ENCODE measurements at places on chromosomes 6 and 20.
A peak's percentile ranks its signal among the peaks of the same experiment; 100 is the strongest.

- no peak for DNase-seq
Observed at GRCh38 chr20:41408986-41409385, 42.4 kb upstream of the EMILIN3 start.

DNA sequence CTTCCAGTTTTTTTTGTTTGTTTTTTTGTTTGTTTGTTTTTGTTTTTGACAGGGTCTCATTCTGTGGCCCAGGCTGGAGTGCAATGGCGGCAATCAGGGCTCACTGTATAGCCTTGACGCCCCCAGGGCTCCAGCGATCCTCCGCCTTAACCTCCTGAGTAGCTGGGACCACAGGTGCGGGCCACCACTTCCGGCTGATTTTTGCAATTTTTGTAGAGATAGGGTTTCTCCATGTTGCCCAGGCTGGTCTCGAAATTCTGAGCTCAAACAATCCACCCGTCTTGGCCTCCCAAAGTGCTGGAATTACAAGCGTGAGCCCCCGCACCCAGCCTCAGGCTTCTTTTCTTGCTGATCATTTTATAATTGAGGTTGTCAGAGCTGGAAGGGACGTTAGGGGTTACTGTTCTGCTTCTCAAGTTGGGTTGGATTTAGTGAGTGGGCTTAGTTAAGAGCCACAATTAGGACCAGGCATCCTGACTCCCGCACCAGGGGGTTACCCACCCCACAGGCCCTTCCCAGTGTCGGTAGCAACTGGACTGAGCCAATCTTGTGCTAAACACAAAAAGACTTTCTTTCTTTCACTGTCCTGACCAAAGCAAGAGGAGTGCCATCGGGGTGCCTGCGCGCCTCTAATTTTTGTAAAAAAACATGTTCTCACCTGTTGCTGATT, 13.1 kb upstream of the ZSCAN9 start:
- DNase-seq: no peak

DNA sequence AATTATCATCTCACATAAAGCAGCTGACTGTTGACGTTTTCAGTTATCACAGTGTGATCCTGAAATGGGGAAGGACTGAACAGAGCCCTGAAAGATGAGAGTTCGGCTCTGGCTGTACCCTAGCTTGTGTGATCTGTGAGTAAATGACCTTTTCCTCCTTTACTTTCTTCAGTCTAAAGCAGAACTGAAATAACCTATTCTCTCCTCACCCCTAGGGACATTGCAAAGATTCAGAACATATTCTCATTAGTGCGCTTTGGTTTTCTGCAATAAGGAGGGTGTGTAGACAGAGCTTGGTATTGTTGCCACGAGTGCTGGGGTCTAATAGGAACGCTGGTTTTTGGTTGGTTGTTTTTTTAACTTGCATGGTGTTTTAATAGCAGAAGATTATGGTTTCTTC, 16.7 kb downstream of the FARS2 start:
- no peak for DNase-seq

DNA sequence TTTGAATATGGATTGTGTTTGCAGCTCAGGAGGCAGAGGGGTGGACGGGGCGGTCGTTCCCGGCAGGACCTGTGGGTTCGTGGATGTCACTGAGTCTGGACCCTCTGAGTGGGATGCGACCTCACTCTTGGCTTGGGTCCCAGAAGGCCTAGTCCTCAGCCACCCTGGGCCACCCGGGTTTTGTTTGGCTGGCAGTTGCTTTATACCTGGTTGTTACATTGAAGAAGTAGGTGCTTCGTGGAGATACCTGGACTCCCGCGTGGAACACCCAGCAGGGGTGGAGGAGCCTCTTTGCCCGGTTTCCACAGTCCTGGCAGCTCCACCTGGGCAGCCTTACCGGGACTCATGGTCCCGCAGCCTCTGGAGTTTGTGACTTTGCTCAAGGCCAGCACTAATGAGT, 405.1 kb downstream of the TAF4 start:
- DNase-seq: no peak

- DNase-seq: no peak
Observed at GRCh38 chr6:38789256-38789655, 74.1 kb downstream of the DNAH8 start.

- DNase-seq: no peak
Observed at GRCh38 chr6:49155316-49155715, 307.7 kb downstream of the MMUT start.

- DNase-seq: no peak
Observed at GRCh38 chr20:63196768-63197470, 19.0 kb downstream of the YTHDF1 start.

DNA sequence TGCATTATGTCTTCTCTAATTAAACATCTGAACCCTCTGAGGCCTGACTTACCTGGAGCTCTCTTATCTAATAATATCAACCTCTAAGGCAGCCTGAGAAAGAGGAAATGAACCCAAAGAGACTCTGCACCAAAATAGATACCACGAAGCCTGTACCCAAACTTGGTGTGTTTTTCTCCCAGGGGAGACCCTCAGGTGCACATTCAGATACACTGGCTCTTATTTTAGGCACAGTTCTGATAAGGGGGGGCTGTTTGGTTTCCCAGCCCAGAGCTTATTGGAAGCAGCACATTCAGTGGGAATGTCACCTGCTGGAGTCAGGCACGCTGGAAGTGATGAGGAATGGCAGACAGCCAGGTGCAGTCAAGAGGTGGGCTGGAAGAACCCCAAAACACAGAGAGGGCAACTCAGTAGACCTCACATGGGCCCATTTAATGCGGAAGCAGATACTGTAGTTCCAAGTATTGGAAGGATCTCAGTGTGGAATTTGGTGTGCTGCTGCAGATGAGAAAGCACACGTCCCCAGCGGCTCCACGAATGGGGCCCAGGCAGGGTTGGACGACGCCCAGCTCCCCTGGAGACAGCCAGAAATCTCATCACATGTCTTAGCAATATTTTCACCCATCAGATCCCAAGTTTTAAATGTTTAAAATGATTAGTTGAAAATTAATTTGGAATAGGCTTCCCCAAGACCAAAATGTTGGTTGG, 9.7 kb upstream of the CCR6 start:
- DNase-seq: no peak

- no peak for DNase-seq
Observed at GRCh38 chr6:3471711-3472110, 14.9 kb upstream of the SLC22A23 start.

DNA sequence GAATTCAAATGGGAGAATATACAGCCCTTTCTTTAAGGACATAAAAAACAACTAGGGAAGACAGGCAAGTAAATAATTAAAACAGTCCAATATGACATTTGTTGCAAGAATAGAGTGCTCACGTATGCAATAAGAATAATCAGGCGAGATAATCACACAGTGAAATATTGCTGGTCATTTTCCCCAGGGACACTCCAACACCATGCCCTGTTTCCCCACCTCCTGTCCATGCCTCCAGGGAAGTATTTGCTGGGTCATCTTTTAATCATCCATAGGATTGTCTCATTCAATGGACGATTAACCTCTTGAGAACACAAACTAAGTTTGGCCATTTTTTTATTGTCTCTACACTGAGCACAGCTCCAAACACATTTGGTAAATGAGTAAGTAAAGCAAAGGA, 472.9 kb downstream of the C6orf118 start:
- DNase-seq: no peak

DNA sequence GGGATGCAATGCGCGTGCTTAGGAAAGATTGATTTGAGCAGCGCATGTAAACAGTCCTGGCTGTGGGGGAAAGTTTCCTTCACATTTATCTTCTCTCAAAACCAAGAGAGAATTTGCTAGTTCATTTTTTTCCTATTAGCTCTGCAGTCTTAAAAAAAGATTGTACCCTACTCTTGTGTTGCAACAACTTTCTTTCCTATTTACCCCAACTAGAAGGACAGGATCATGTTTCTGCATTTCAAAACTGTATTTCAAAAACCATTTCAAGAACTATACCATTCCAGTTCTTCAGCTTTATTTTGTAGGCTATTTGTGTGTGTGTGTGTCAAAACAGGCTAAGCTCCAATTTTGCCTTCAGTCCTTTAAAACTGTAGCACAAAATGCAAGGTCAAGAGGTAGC, 473.1 kb downstream of the KIF16B start:
- DNase-seq: no peak

DNA sequence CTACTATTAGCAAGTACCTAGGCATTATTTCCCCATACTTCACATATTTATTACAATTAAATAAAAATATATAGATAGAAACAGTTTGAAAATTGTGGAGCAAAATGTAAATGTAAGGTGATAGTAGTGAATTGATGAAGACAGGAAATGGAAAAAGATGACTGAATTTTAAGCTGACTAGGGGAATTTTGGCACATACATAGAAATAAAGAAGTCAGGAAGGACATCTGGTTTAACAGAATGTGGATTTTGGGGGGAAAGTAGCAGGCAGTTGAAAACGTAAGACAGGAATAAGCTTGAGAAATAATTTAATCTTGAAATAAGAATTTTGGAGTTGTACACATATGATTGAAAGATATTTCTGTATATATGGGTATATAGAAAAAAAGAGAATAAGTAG, 701.7 kb upstream of the CITED2 start:
- no peak for DNase-seq

- no peak for DNase-seq
Observed at GRCh38 chr6:138572885-138573284, 73.6 kb upstream of the NHSL1 start.

DNA sequence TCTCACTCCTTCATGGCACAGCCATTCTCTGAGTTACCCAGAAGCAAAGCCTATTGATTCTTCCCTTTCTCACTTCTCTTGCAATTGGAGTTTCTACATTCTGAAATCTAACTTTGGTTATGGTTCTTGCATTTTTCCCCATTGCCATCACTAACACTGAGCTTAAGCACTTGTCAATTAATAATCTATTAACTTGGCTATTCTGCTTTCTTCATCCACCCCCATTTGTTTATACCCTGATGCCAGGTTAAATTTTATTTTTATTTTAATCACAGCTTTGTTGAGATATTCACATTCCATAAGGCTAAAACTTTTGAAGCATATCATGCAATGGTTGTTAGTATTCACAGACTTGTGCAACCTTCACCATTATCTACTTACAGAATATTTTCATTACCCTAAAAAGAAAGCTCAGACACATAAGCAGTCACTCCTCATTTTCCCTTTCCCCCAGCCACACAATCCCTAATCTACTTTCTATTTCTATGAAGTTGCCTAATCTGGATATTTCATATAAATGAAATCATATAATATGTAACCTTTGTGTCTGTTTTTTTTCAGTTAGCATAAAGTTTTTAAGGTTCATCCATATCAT, 222.3 kb downstream of the UBE3D start:
- DNase-seq: no peak

- no peak for DNase-seq
Observed at GRCh38 chr20:24791953-24792352, 157.1 kb upstream of the CST7 start.

DNA sequence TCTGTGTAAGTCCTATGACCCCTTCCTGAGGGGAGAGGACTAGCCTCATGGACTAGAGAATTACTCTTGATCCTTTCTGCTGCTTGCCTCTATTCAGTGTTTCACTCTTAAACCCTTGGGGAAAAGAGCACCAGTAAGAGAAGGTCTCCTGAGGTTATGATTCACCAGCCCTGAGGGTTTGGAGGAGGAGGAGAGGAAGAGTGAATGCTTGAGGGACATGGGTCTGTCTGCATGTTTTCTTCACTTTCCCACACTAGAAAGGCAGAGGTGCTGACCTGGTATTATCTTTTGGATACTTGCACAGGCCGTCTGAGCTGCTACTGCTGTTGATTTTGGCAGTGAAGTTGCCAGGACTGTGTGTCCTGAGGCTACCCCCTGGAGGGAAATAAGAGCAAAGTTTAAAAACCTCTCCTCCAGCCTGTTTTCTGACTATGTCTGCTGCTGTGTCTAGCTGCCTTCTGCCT, 78.3 kb downstream of the CD109 start:
- DNase-seq: no peak

GRCh38 chr20:62971950-62972844, 19.7 kb downstream of the SLC17A9 start:
- DNase-seq: peak; percentile 81

- no peak for DNase-seq
Observed at GRCh38 chr20:37102571-37102970, 6.8 kb upstream of the RBL1 start.

DNA sequence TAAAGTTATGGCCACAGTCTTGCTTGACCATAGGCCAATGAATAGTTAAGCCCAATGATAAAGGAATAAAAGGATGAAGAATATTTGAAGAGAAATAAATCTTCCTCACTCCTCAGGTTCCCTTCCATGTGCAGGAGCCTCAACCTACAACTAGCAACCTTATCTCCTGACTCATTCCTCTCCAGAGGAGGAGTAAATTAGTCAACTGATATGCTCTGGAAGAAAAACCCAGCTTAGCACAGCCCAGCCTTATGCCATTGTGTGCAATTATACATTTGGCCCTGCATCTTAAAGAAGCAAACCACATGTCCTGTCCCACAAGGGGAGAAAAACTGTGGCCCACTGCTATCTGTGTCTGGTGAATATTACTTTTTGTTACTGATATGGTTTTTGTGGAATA, 82.1 kb downstream of the PHIP start:
- DNase-seq: no peak

DNA sequence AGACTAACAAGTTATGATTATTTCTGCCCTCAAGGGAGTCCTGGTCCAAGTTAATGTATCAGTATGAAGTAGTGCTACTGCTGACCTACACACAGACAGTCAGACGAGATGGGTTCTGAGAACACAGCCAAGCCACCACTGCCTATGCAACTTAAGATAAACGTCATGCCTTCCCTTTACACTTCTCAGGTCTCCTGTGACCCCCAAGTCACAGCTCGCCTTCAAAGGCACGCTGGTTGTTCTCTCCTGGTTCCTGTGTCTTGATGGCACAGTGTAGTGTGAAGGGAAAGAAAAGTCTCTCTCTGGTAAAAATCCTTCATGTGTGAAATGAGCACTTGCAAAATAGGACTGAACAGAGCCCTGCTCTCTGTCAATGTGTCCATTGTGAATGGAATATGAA, 377.8 kb downstream of the ADGRB3 start:
- DNase-seq: no peak

DNA sequence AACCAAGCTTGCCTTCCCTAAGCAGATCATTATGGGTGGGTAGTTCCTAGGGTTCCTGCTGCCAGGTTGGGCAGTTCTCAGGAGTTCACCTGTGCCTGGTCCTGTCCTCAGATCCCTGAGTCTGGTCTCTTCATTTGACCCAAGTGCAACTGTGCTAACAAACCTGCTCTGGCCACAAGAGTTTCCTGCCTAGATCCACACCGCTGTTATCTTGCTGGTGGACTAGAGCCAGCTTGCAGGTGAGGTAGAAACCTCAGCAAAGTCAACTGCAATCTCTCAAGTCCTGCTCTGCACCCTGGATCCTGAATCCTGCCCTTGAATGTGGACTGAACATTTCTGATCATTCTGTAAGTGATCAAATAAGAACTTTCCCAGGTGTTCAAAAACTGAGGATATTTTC, 191.8 kb upstream of the LRFN2 start:
- no peak for DNase-seq

- no peak for DNase-seq
Observed at GRCh38 chr20:41643504-41643938, 25.3 kb upstream of the CHD6 start.

- no peak for DNase-seq
Observed at GRCh38 chr6:161008245-161008644, 16.7 kb downstream of the MAP3K4 start.

GRCh38 chr6:30355281-30355680, 10.3 kb downstream of the RPP21 start:
- no peak for DNase-seq
